ENCODE measurements at places on chromosomes 13 and 19.

DNA sequence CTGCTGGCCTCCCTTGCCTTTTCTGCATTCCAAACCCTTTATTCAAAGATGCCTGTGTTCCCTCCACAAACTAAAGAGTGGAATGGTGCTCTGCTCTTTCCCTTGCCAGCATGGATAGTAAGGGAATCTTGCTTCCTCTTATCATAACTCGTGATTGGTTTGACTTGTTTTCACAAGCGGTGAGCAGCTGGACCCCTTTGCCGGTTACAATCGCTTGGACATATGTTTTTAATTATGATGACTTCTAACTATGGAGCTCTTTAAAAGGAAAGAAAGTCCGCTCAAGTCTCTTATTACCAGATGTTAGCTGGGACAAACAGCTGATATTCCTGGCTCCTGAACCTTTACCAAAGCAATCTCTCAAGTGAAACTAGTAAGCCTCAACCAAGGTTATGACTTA, 1094.7 kb downstream of the UQCRFS1 start:
- no peak for DNase-seq

- DNase-seq: peak; percentile 89
Measured at GRCh38 chr19:5293612-5294378, 46.8 kb downstream of the PTPRS start.

- no peak for DNase-seq
Measured at GRCh38 chr13:112735791-112736190, 46.0 kb downstream of the ATP11A start.

- DNase-seq: peak; percentile 99
Measured at GRCh38 chr19:1478934-1479707, at the start of gene C19orf25. C19orf25 (minus strand) TSS chr19:1479215; CDS start chr19:1478903, 312 bp downstream.

DNA sequence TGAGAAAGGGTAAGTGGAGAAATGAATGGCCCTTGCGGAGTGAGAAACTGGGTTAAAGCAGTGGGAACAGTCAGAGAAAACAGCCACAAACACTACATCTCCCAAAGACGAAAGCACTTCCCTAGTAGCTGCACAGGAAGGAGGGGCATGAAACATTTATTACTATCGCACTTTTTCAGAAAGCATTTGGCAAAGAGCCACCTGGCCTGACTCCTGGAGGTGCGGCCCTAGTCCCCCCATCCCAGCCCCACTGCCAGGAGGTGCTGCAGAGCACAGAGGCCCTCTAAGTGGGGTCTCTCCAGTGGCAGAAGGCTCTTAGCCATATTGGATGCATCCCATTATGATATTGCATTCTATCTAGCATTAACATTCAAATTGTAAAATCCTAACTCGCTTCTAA, 55.8 kb downstream of the MTMR6 start:
- DNase-seq: no peak

GRCh38 chr13:66574606-66575005, 655.5 kb downstream of the PCDH9 start:
- DNase-seq: no peak

- no peak for DNase-seq
Measured at GRCh38 chr13:46367617-46368327, 19.3 kb downstream of the RUBCNL start.

- no peak for DNase-seq
Measured at GRCh38 chr19:46721269-46722003, 4.5 kb upstream of the PRKD2 start.

- no peak for DNase-seq
Measured at GRCh38 chr13:77384999-77385398, 58.1 kb upstream of the MYCBP2 start.

DNA sequence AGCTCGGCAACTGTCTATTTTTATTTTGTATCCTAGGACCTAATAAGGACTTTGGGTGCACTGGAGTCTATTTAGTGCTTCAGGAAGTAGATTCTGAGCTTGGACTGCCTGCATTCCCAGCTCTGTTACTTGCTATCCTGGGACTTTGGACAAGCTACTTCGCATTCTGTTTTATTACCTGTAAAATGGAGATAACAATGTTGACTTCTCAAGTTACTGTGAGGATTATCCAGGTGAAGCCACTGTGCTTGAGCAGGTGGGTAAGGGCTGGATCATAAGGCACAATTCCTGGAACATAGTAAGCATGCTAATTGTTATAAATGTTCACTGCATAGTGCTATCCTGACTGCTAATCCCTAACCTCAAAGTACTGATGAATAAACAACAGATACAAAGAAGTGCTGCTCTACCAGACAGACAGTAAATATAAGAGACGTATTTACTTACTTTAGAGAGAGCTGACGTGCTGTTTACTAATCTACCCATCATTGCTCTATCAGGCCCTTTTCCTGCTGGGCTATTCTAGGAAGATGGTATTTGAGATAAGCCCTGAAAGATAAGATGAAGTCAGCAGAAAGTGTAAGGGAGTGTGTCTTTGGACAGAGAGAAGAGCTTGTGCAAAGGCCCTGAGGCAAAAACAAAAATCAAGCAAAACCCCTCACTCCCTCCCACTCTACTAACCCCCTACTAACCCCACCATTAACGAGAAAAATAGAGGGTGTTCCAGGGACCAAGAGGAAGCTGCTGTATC, 50.8 kb upstream of the FLT1 start:
- DNase-seq: no peak

GRCh38 chr19:5719274-5719960, 529 bp downstream of the LONP1 start:
- DNase-seq: peak; percentile 91

DNA sequence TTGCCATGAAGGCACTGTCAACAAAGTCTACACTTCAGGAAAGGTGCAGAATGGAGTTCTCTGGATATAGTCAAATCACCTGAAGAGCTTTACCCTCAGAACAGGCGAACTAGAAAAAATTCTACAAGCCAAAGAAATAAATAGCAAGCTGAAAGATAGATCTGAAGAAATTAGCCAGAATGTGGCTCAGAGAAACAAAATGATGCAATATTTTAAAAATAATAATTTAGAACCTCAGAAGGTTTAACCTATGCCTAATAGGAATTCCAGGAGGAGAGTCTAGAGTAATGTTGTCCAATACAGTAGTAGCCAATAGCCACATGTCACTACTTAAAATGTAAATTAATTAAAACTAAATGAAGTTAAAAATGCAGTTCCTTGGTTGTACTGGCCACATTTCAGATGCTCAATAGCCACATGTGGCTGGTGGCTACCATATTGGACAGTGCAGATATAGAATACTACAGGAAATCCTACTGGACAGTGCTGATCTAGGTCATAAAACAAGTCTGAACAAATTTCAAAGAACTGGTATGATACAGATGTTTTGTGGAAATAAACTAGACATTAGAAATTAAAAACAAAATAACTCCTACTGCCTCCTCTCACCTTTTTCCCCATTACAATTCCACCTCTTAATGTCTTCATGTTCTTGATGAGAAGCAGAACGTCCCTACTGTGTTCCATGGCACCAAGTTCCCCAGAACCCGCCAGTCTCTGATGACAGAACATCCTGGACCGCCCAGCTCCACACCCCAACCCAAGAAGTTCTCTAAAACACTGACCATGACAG, 679 bp upstream of the CDADC1 start:
- DNase-seq: no peak
